ENCODE measurements at places on chromosomes 2 and 18.

- no peak for DNase-seq
Measured at GRCh38 chr2:144526831-144527230, 6.9 kb upstream of the ZEB2 start.

DNA sequence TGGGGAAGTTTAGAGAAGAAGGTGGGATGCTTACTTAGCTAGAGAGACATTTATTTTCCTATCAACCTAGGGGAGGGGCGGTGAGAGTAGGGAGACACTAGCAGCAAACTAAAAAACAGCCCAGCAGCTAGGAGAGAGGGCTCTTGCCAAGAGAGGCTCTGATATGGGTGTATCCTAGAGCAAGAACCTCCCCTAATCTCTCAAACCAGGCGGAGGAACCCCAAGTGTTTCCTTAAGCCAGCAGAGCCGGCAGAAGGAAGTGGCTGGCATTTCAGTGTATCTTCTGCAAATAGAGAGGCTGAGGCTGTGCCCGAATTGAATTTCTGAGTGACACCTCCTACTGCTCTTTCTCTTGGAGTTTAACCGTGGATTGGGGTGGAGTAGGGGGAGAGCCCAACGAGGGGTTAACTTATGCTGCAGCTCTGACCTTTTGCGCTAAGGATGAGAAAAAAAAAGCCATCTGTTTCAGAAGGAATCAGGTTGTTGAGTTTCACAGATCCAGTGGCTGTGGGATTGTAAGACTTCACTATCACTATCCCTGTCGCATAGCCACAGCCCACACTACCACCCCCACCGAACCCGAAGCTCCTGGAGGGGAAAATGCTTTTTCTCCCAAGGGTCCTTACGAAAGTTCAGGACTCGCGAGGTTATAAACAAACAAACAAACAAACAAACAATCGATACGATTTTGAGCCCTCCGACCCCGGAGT is 1.4 kb downstream of the ST8SIA5 start:
- DNase-seq = no peak

DNA sequence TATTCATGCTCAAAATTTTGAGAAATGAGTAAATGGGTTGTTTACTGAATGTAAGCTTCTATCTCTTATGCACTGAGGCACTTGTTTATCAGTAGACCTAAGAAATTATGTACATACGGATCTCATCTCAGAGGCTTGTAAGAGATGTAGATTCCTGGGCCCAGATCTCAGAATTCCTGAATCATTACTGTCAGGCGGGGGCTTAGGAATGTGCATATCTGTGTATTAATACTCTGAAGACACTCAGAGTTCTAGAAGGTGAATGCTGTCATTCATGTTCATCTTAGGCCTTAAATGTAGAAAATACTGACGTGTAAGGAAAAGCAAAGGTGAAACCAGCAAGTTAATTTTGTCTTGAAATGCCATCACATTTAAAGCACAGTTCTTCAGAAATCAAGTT is 169.6 kb downstream of the FMNL2 start:
- DNase-seq = no peak

GRCh38 chr2:152924722-152925121 is 206.3 kb downstream of the ARL6IP6 start:
- DNase-seq = no peak
